Right hindlimb (tissue), 1 donor: ENCODE measurements at places on chromosomes 1 and 21.
A peak's percentile ranks its signal among the peaks of the same experiment; 100 is the strongest.

GRCh38 chr1:154975409-154976059, 1.1 kb downstream of the CKS1B start:
- DNase-seq, result peak; percentile 74

GRCh38 chr1:21773585-21773984, 9.4 kb downstream of the USP48 start:
- DNase-seq, result no peak

GRCh38 chr1:107076841-107077240, 20.4 kb downstream of the PRMT6 start:
- no peak for DNase-seq

DNA sequence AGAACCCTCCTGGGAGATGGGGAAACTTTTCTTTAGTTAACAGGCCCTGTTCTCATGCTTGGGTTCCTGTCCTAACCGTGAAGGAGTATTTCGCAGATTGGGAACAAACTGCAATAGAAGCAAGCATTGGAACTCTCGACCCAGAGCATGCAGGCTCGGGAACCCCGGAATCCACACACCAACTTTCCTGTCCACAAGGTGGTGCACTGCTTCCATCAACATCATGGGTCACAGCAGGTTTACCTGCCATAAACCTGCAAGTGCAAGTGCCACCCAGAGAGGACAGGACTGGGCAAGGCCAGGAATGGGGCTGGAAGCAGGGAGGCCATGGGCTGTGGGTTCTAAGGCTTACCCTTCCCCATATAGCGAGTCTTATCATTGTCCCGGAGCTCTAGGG, 6.9 kb downstream of the ENO1 start:
- no peak for DNase-seq

DNA sequence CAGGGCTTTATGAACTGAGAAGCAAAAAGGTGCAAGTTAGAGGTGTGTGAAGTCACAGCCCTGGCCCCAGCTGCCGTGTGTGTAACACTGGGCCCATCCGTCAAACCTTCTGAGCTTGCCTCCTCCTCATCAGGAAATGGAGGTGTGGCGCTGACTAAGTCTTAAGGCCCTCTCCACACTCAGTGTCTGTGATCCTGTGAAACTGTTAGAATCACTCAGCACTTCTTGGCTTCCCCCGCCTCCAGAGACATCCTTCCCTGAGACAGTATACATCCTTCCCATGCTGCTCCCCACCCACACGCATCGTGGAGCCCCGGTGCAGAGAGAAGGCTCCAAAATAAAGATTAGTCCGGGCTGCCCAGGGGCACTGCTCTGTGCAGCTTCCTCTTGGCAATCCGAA, 33.3 kb downstream of the LRP8 start:
- no peak for DNase-seq

GRCh38 chr1:10046356-10047085, 13.8 kb downstream of the UBE4B start:
- no peak for DNase-seq

DNA sequence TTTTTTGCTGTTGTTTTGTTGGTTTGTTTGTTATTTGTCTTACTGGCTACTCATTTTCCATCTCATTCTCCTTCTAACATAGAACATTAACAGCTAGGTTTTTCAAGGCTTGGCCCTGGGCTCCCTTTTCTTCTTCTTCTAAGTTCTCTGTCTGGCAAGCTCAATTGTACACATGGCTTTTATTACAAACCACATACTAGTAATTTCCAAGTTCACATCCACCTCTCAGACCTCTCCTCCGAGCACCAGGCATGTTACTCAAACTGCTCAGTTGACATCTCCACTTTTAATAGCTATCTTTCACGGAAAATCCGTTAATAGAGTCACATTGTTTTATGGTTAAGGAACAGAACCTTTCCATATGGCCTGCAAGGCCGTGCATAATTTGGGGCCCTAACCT, 736.9 kb upstream of the ADAMTS5 start:
- no peak for DNase-seq

DNA sequence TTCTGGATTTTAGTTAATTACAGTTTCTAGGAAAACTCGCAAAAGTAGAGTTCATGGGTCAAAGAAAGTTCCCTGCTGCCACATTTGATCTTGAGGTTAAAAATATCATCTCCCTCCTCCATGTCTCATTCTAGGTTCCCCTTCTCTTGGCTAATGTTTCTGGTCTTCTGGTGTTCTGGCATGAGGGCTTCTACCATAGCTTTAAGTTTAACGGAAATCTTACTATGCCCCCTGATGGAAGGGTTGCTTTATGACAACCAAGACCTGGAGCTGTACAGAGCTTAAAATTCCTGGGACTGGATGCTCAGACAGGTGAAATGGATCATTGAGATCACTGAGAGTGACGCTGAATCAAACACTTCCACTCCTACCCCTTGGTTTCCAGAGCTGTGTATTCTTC, 1881.7 kb downstream of the MRPL39 start:
- DNase-seq, result no peak

GRCh38 chr1:94025383-94026340, 95.3 kb downstream of the ABCA4 start:
- DNase-seq, result peak; percentile 54

DNA sequence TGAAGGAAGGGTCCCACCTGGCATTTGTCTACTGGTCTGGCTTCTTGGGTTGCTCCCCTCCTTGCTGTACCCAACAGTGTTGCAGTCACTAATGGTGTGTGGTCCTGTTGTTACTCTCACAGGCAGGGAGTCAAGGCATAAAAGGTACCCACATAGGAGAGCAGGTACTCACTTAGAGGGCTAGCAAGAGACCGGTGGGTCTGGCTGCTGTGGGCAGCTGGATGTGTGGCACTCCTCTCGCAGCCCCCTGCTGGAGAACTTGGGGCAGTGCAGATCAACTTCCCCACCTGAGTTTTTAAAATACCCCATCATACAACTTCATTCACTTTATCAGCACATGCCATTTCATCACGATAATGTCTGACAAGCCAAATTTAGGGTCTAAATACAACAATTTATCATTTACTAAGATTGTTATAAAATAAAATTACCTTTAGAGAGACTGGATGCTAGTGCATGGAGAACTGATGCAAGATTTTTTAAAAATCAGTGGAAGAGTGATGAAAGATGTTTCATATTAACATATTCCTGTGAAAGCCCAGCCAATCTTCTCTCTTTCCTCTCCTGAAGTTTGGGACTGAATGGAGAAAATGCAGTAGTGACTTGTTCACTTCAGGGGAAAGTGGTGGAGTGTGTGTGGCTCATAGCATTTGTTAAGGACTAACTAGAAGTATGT, 42.8 kb downstream of the ACP6 start:
- peak; percentile 47 for DNase-seq

DNA sequence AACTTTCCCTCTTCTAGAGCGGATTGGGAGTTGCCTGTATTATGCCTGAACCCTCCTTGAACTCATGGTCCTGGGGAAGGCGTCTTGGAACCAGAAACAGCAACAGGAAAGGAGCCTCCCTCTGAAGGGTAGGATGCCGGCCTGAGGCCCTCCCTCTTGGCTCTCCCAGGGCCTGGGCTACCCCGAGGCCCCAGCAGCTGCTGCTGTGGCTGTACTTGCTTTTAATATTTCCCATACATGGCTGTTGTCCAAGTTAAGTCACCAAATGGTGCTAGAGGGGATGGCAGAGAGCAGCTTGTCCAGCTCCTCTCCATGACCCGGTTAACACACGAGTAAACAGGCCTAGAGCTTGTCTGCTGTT, 10.5 kb downstream of the CHRNB2 start:
- peak; percentile 42 for DNase-seq

DNA sequence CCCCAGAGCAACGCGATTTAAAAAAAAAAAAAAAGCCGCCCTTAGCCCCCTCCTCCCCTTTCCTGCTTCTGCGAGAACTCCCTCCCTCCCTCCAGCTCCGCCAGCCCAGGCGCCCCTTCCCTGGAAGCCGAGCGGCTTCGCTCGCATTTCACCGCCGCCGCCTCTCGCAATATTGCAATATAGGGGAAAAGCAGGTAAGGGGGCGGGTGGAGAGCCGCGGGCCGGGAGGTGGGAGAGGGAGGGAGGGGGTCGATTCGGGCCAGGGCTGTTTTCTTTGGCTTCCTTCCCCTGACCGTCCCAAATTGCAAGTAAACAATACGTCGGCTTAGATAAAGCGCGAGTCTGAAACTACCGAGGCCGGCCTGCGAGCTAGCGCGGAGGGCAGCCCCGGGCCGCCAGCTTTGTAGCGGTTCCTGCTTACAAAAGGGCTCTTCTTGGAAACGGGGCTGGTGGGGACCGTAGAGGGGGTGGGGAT, 408 bp downstream of the LMO4 start:
- peak; percentile 75 for DNase-seq

DNA sequence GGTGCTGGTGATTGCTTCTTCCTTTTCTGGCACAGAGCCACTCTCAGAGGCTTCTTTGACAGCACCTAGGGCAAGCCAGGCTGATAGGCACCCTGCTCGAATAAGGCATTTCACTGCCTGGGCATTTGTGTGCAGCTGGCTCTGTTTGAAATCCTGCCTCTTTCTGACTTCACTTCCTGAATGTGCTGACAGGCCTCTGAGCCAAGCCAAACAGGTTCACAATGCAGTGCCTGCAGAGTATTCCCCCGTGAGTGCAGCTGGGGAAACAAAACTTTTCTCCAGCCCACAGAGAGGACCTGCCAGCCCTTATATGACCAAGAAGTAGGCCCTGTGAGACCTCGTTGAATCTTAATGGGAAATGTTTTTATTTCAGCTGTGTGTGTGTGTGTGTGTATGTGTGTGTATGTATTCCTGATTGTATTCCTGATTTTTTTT, 10.4 kb downstream of the JUN start:
- DNase-seq, result peak; percentile 73

GRCh38 chr1:14949836-14950713, 203.5 kb upstream of the TMEM51 start:
- DNase-seq, result peak; percentile 51

- no peak for DNase-seq
These were observed 10.9 kb downstream of the SLC1A7 start for GRCh38 chr1:53131590-53131938.

- DNase-seq, result no peak
These were observed 5.9 kb downstream of the OTUD3 start for GRCh38 chr1:19888112-19888511.

DNA sequence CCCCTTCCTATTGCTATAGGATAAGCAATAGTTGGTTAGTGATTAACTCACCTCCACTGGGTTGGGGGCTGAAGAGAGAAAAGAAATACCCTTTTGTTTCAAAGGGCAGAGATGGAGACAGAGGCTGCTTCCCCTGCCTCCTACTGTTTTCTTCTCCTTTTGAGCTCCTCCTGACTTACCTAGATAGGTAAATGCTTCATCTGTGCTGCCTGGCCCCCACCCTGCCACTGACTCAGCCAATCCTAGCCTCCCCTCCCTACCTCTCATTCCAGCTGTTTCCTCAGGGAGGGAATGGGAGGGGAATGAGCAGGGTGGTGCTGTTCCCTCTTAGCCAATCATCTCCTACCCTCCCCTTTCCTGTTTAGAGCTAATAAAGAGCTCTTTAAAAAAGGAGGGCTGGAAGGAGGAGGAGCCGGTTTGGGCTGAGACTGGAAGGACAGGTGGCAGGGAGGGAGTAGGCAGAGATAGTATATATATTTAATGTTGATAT, at the start of gene C1orf116:
C1orf116 (minus strand) TSS at position 229 of the 490 bp plus-strand sequence. CDS start 5,158 bp downstream, outside the sequence.
- DNase-seq, result no peak

DNA sequence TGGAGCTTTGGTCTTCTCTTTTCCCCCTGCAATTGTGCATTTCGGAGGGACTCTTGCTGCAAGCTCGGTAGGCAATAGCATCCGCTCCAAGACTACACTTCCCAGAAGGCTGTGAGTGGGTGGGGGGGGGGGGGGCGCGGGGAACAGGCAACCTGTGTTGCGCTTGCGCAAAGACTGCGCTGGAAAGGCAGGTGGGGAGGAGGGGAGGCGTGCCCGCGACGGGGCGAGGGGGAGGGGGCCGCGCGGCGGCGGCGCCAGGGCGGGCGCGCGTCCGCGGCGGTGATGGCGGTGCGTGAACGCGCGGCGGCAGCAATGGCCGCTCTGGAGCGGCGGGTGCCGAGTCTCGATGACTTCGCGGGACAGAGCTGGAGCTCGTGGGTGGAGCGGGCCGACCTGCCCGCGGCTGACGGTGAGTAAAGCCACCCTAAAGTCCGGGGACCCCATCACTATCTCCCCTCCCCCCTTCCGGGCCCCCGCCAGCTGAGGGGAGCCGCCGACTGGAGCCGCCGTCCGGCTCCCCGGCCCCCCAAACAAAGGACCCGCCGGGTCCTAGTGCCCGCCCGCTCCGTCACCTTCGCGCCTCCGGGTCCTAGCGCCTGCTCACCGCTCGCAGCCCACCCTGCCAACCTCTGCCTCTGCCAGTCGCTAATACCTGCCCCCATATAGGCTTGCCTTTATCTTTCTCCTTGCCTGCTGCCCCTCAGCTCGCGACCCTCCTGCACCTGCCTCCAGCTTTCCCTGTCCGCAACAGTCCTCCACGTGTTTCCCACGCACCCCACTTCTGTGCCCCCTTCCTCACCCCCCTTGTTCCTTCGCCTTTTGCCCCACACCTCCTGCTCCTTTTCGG, at the start of gene ATXN7L2:
ATXN7L2 (plus strand) TSS at position 234 of the 847 bp plus-strand sequence; CDS start at position 283, 49 bp downstream.
- DNase-seq, result peak; percentile 98

- peak; percentile 84 for DNase-seq
These were observed 99.4 kb downstream of the KCNJ15 start for GRCh38 chr21:38355992-38356781.

DNA sequence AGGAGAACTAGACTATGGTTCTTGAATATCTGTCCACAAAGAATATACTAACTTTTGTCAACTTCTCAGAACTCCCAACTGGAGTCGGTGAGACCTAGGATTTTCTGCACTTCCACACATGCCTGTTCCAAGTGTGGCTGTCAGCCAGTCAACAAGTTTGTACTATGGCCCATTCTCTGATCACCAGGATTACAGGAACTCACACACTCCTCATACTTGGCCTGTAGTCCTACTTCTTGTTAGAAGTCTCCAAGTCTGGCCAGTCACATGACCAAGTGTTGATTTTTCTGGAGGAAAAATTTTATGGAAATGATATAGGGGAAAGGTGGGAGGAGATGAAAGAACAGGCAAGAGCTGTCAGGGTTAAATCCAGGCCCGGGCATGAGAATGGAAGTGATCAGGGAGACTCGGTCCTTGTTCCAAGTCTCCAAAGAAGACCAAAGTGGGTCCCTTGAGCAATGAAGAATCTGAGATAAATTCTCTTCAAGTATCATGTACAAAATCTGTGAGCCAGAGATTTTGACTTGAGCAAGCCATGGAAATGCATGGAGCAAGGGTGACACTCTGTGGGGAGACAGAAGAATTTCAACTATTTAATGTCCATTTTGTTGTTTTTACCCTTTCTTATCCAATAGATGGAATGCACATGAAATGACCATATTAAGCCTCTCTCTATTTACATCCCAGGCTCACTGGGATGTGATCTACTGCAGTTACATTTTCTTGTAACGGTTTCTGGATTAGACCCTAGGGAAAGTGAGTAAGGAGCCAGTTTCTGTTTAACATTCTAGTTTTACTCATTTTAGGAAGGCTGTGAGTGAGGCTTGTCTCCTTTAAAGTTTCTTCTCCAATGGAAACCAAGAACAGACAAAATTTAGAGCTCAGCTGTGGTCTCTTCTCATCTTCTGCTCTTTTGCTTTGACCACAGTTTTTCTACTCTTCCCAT, 320.9 kb downstream of the ASTN1 start:
- peak; percentile 77 for DNase-seq

- DNase-seq, result no peak
These were observed 16.8 kb downstream of the STRIP1 start for GRCh38 chr1:110051262-110051648.

- DNase-seq, result no peak
These were observed 6.1 kb downstream of the CERS2 start for GRCh38 chr1:150968491-150968890.
